Fibroblast of the aortic adventitia (primary cell): ENCODE measurements at places on chromosomes 4 and X.

DNA sequence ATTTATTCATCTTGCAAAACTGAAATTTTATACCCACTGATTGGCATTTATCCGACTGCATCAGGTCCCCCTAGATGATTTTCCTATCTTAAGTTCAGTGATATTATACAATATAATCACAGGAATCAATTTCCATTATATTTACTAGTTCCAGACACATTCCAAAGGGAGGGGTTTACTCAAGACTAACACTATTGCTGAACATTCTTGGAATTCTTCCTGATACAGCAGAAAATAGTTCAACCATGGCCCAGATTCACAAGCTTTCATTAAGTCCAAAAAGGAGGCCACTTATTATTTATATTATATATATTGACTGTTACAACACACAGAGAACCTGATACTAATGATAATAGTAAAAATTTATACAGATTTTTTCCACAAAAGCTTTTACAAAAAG lies 2353.6 kb downstream of the PCDH7 start:
- peak; percentile 61 for DNase-seq

DNA sequence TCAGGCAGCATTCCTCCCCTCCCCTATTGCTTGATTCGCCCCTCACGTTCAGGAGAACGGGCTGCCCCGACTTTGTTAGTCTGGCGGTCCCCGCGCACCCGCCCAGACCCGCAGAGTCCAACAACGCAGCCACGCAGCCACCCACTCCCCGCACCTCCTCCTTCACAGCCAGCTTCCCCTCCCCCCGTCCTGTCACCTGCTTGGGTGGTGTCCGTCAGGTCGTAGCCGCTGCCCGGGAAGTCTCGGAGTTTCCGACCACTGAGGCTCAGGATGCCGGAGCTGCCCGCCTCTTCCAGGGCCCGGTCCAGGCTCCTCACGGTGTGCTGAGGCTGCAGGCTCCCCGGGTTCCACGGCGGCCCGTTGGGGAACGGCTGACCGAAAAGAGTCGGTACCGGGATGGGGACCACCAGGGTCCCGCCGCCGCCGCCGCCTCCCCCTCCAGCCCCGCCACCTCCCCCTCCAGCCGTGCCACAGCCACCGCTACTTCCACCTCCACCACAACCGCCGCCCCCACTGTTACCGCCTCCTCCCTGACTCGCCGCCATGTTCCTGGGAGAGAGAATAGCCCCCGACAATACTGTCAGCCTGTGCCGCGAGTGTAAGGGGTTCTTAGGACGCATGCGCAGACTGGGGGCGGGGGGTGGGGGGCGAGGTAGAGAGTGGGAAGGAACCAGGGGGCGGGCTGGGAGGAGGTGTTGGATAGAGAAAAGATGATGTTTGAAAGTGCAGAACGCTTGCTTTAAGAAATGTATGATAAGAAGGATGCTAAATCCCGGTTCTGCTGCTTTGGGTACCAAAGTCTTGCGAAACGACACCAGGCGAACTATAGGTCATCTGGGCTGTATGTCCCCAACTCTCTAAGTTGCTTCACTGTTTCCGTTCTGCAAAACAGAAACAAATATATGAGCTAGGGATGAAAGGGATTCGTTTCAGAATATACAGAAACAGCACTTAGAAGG lies at the start of gene LRCH2:
Gene LRCH2 (minus strand): TSS at position 600 of the 959 bp plus-strand sequence. CDS start 55 bp downstream, at position 545.
- DNase-seq: peak; percentile 47

DNA sequence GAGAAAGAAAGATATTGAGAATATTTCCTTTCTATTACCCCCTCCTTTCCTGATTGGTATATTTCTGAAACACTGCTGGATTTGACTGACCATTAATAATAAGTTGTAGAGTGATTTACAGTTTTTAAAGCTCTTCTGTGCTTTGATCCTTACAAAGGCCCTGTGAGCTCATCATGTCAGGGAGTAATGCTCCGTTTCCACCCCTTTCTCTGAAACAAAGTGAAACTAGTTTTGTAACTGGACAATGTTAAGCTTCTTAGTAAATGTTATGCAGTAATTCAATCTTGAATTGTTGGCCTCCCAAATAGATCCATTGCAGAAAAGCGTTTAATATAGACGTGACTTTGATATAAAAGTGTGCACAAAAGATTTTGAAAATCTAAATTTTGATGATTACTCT lies 190.1 kb upstream of the GNPDA2 start:
- peak; percentile 15 for DNase-seq

DNA sequence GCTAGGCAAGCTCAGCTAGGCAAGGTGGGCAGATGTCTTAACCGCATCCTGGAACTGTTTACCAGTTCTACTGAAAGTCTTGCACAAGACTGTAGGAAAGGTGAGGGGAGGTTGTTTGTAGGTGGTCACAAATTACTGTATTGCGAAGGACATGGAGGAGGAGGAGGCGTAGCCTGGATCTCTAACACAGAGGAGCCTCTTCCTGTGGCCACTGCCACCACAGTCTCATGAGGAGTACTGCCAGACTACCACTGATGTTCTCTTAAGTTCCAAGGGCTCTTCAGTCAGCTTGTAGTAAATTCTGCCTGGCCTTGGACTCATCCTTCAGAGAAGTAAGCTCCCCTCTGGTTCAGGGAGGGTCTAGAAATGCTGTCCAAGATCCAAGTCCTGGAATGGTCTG lies 258.6 kb downstream of the FAT4 start:
- no peak for DNase-seq

DNA sequence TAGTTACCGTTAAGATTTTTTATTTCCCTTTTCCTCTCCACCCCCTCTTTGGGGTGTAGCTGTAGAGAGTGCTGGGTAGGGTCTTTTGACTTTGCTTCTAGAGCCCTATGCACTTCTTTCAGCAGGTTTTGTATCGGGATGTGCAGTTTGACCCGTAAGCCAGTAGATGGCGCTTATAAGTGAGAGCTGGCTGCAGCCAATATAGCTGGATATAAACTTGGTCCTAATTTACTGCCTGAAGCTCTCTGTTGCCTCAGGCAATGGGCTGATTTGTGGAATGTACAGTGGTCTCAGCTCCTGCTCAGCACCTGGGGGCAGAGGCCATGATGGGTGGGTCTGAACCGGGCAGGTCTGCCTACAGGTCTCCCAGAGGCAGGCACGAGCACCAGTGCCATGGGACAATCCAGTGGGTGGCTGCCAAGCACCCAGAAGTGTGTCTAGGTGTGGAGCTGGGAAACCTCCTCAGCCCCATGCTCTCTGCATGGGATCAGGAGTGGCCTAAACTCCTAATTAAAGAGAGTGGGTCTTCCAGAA lies 146.5 kb downstream of the SPANXN1 start:
- no peak for DNase-seq

DNA sequence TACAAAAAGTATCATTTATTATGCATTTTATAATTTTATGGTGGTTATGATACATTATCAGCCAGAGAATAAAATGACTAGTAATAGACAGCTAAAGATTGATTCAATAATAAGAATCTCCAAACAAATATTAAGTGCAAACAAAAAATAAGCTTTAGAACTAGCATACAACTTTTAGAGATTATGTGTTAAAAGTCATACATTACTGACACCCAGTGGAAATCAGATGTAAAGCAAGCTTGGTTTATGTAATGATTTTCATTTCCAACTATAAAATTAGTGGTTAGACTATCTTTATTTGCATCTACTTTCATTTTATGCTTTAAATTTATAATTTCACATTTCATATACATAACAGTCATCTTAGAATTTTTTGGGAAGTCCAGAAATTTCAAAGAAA lies 57.7 kb downstream of the IL13RA2 start:
- peak; percentile 55 for DNase-seq

GRCh38 chr4:38181286-38181685 lies 221.1 kb downstream of the PTTG2 start:
- DNase-seq: no peak

DNA sequence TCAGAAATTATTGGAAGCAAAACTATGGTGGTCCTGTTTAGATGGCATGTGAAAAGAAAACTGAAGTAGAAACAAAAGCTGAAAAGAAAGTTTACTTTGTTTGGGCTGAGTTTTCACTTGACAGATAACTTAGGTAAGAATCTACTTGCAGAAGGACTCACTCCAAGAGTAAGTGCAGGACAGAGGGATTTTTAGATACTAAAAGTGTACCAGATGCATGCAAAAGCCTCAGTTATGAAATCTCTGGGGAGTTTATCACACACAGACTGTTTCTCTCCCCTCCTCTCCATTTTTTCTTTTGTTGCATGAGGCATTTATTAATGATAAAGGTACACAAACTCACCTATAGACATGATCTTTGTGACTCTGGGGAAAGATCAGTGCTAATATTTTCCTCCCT lies 127.5 kb upstream of the GIMD1 start:
- peak; percentile 11 for DNase-seq

DNA sequence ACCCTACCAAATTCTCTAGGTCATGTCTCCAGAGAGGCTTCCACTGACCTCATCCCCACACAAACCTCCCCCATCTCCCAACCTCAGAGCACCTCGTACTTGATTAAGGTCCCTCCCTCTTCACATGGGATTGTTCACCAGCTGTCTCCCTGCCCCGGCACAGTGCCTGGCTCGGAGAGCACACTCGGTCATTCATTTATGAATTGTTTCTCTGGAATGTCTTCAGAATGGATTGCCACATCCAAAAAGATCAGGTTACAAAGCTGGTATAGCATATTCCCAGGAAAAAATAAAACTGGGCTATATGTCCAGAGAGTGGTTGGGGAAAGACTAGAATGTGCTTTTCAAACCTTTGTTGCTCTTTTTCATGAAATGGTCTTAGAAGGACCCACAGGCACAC lies 21.6 kb downstream of the JAKMIP1 start:
- DNase-seq: no peak
